Activated naive CD4-positive, alpha-beta T cell treated with anti-CD3 and anti-CD28 coated beads, Interleukin-2, amount 50 U/mL, for 16 hours (primary cell): ENCODE measurements at places on chromosomes 11 and 22.

DNA sequence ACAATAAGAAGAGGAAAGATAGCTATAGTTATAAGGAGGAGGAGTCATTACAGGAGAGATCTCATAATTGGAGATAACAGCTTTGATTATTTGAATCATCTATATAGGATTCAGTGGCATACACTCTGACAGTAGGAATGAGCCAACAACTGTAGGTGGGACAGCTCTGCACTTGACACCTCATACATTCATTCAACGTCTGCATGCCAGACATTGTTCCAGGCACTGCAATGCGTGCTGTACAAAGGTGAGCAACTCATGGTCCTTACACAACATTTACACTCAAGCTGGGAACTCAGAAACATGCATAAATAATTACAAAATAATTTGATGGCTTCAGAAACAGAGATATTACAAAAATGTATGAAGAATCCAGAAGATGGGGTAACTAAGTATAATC, 154.3 kb downstream of the MSANTD4 start:
- DNase-seq = no peak

GRCh38 chr11:117820516-117820915, 4.0 kb downstream of the FXYD2 start:
- no peak for DNase-seq

DNA sequence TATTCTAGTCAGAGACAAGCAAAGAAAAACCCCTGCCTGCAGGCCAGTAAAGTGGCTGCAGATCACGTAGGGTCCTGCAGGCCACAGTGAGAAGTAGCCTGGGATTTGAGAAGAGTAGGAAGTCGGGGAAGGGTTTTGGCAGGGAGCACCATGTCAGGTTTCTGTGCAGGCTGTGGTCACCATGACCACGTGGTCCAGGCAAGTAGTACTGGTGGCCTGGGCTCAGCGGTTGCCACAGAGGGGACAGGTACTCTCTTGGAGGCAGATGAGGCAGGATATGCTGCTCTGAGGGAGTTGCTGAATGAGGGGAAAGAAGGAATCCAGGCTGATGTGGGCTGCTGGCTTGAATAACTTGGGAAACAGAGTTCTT, 46.5 kb downstream of the PISD start:
- DNase-seq = no peak

- no peak for DNase-seq
These were observed 52.2 kb upstream of the HMGXB4 start for GRCh38 chr22:35204807-35205775.

DNA sequence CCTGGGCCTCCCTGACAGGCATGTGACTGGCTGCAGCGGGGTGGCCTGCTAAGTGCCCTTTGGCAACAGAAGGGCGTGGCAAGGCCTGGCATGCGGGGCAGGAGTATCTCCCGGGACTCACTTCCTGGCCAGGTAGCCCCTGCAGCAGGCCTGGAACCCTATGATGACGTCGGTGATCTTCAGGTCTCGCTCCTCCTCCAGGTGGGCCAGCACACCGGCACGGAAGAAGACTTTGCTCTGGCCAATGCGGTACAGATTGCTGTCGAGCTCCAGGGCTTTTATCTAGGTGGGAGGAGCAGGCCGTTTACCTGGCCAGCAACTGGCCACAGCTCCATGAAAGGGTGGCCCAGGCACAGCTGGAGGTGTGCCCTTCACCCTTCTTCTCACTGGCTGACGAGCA, 50.9 kb downstream of the APOL1 start:
- DNase-seq = no peak
